Mammary microvascular endothelial cell (primary cell): ENCODE measurements at places on chromosomes 5 and 9. TPM values are rescaled to one million over a fixed set of nuclear protein-coding genes. Genes with fewer than 3 reads are reported as not detected.

Gene PCA3
- 0.13 and 0.34 TPM in 2 replicates for total RNA-seq

Gene LVRN
- not detected in 2 replicates for total RNA-seq

Gene FLT4
- 49.0 and 51.0 TPM in 2 replicates for total RNA-seq

Gene ARSI
- total RNA-seq = 0.33 and 0.49 TPM in 2 replicates

Gene CTXN3
- total RNA-seq = not detected in 2 replicates

Gene MYOT
- total RNA-seq = not detected in 2 replicates

Gene PCDHB3
- total RNA-seq = 0.30 and 0.47 TPM in 2 replicates

Gene CRHBP
- total RNA-seq = not detected in 2 replicates

Gene LRRTM2
- total RNA-seq = 0.44 and 0.47 TPM in 2 replicates

Gene LHX6
- total RNA-seq = 16.9 and 17.3 TPM in 2 replicates

Gene TMEFF1
- 14.6 and 19.6 TPM in 2 replicates for total RNA-seq

Gene PROB1
- 2.5 and 3.6 TPM in 2 replicates for total RNA-seq

Gene PDE6A
- 0.05 TPM in 1 of 2 replicates, not detected in the other for total RNA-seq

Gene GABRA1
- not detected in 2 replicates for total RNA-seq

Gene PSAT1
- 37.7 and 42.6 TPM in 2 replicates for total RNA-seq

Gene PLAC8L1
- total RNA-seq = not detected in 2 replicates

Gene SLC1A3
- total RNA-seq = 0.33 and 0.34 TPM in 2 replicates

Gene CHSY3
- total RNA-seq = 1.2 TPM in 2 replicates

Gene PGM5
- 5.5 and 6.0 TPM in 2 replicates for total RNA-seq

Gene GPRIN1
- 8.8 and 10.0 TPM in 2 replicates for total RNA-seq
